Cortex of kidney (tissue), 1 donor: ENCODE measurements at places on chromosomes 1 and 21.

- DNase-seq = no peak
These were observed 456.5 kb downstream of the KIF26B start for GRCh38 chr1:245611251-245611650.

DNA sequence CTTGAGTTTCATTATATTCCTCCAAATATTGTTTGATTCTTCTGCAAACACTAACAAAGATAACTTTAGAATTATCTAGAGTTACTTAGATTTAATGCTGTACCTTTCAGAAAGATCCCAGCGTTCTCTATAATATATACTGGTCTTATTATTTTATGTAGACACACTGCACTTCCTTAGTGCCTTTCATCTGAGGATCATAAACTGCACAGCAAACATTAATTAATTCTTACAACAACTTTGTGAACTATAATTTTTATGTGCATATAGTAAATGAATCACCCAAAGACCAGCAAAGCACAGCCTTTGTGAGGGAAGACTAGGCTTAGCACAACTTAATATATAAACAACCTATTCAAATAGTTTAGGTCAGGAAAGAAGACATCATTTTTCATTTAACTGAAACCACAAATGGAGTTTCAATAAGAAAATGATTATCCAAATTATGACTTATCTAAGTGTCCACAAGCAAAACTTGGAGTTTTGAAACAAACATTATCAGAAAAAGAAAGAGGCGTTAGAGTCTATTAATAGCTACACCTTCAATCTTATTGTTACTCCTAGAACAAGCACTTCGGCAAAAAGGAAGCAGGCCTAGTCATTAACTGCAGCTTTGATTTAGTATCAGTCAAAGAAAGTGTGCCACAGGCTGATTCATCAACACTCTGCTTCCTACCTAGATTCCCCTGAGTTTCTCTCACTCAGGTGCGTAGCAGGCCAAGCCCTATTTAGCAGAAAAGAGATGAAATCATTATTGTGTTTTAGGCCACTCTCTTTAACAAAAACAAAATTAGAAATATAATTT is 22.5 kb upstream of the RC3H1 start:
- no peak for DNase-seq

DNA sequence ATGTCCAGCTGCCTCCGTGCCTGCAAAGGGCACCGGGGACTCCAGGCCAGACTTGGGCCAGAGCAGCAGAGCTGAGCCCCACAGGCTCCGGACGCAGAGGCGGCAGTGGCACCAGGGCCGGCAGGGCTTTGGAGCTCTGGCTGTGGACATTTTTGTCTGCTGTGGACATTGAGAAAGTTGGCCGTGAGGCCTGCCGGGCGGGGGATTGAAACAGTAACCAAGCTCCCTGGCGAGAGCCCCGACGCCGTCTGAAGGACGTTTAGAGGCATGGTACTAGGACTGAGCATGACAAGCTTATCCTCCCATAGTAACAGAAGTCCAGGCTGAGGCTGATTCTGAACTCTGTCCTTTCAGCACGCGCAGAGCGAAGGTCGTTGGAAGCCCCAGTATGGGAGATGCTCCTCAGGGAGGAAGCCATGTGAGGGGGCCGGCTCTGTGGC is 323.8 kb downstream of the AMY1C start:
- no peak for DNase-seq

DNA sequence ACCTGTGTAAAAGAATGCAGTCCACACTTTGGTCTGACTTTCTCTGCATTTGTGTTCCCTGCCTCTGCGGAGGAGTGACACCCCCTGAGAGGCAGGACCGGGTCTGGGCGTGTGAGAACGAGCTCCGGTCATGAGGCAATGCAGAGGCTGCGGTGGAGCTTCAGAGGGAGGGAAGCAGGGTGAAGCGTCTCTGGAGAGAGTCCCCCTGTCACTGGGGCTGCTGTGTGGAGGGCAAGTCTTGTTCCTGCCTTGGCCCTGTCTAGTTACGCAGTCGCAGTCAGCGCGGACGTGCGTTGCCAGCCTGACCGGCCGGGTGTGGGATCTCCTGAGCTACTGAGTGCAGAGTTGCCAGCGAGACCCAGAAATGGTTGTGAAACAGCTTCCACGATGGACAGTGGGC is 48.5 kb downstream of the BACE2 start:
- DNase-seq = no peak

DNA sequence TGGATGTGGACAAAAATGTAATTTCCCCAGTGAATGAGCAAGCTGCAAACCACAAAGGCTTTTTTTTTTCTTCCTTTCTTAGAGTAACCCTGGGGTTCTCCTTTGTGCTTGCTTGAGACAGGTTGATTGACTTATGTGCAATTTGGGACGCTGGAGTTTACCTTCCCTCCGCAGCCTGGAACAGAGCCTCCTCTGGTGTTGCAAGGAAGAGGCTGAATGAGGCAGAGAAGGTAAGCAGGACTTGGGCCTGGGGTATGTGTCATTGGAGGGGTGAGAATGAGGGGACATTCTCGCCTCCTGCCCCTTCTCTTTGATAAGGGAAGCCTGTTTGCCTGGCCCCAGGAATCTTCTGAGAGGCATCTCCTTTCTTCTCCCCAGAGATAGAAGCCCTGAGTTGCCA is 49.8 kb downstream of the NFASC start:
- no peak for DNase-seq

GRCh38 chr1:18924221-18924691 is 21.9 kb upstream of the ALDH4A1 start:
- DNase-seq = no peak

GRCh38 chr21:26470351-26471098 is 102.6 kb downstream of the CYYR1 start:
- DNase-seq = no peak

- no peak for DNase-seq
These were observed 3.8 kb downstream of the NCSTN start for GRCh38 chr1:160346958-160347357.

DNA sequence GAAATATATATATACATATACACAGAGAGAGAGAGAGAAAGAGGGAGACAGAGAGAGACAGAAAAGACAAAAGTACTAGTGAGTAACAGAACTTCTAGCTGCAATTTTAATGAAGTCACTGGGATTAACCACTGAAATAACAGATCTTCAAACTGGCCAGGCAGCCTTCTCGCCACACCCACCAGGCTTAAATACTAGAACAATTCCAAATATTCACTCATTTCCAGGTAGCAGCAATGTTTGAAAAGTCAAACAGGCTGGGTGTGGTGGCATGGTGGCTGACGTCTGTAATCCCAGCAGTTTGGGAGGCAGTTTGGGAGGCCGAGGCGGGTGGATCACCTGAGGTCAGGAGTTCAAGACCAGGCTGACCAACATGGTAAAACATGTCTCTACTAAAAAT is 5.2 kb downstream of the PRDX1 start:
- no peak for DNase-seq

DNA sequence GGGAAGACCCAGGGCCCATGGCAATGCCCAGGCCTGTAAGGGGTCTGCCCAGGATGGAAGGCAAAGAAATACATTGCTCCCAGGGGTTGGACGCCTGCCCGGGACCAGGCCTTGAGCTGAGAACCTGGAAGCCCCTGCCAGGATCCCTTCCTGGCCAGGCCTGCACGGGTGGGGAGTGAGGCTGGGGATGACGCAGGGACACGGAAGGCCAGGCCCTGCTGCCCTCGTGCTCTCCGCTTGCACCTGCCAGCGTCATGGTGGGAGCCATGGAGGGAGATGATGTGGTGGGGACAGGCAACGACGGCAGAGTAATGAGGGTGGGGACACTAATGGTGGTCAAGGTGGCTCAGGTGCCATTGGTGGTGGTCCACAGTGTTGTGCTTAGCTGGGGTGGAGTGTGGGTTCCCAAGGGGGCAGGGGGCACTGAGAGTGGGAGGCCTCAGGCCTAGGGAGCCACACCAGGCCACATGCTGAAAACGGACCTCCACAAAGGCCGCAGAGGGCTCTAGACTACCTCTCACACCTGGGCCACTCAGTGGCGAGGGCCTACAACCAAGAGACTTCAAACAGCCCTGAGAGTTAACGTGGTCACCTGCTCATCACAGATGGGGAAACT is 4.3 kb downstream of the HES3 start:
- no peak for DNase-seq

- no peak for DNase-seq
These were observed 29.4 kb upstream of the POU3F1 start for GRCh38 chr1:38076038-38076437.

GRCh38 chr1:24639881-24640280 is 3.2 kb upstream of the SRRM1 start:
- no peak for DNase-seq

DNA sequence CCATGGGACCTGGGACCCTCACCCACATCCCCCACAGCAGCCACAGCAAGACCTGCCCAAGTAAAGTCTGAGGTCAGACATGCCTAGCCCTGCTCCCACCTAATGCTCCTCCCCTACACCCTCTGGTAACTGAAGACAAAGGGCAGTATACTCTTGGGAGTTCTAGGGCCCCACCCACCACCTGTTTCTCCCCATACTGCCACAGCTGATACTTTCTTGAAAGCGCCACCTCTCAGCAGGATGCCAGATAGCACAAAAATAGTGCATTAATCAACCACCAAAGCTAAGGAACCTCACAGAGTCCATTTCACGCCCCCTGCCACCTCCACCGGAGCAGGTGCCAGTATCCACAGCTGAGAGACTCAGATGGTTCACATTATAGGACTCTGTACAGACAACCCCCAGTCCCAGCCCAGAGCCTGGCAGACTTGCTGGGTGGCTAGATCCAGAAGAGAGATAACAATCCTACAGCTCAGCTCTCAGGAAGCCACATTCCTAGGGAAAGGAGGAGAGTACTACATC is 238.1 kb downstream of the LRRC40 start:
- no peak for DNase-seq

DNA sequence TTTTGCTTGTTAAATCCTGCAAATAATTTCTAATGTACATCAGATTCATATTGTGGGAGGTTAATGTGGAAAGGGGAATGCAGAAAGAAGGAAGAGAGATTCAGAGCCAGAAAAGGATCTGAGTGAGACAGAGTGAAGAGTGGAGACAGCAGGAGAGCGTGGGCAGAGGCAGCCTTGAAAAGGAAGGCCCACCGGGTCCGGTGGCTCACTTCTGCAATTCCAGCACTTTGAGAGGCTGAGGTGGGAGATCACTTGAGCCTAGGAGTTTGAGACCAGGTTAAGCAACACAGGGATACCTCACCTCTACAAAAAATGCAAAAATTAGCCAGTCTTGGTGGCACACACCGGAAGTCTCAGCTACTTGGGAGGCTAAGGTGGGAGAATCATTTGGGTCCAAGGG is 222.0 kb upstream of the RAB4A start:
- DNase-seq = no peak

- DNase-seq = no peak
These were observed at the start of gene PERM1 for GRCh38 chr1:981955-982558. Gene PERM1, minus strand, starts transcription at chr1:982093. Its CDS starts 1,064 bp downstream, at chr1:981029.

DNA sequence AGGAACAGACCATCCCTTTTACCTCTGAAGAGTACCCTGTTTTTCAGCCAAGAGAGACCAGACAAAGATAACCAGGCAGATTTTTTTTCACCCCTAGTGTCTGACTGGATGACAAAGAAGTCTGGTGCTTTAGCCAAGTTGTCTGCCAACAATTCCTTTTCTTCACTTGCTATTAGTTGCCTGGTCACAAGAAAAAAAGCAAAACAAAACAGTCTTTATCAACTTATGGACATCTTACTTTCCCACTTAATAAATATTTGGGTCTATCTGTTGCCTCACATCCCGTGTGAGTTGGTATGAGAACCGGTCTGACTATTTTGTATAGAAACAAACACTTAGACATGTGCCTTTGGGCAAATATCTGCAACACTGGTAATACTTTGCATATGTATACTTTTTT is 662.9 kb downstream of the PLPP3 start:
- DNase-seq = no peak

DNA sequence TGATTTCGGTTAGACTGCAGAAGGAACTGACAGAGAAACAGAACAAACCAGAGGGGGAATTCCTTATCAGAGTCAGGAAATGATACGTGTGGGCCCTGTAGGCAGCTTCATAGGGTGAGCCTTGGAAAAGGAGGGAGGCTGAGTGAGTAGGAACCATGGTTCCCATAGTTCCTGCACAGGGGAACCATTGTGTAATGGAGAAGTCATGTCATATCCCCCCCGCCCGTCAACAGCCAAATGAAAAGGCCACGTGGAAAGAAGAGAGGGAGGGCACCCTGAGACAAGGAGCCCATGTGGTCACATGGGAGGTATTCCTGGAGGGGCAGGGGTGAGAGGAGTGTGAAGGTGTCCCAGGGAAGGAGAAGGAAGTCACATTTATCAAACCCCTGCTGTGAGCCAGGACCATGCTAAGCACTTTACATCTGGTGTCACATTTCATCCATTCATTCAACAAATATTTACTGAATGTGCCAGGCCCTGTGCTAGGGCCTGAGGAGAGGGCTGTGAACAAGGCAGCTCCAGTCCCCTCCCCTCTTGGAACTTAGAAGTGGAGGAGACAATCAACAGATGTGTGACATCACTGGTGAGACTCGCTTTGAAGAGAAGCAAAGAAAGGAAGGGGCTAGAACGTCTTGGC is 15.7 kb upstream of the FGR start:
- no peak for DNase-seq

DNA sequence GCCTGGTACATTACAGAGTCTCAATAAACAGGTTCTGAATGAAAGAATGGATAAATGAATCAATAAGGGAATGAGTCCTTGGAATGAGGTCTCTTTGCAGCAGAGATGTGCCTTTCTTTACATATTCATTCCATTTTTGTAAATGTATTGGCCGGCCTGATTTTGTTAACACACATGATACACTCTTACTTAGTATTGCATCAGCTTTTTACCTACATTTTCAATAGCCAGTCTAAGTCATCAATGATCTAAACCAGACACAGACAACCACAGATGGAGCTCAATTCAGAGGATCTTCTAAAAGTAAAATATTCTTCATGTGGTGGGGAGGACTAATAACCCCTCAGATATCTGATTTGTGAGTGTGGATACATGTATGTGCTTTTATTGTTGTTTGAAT is 653.1 kb downstream of the LMO4 start:
- DNase-seq = no peak

- no peak for DNase-seq
These were observed 764.4 kb downstream of the ADGRL2 start for GRCh38 chr1:82565146-82565545.

DNA sequence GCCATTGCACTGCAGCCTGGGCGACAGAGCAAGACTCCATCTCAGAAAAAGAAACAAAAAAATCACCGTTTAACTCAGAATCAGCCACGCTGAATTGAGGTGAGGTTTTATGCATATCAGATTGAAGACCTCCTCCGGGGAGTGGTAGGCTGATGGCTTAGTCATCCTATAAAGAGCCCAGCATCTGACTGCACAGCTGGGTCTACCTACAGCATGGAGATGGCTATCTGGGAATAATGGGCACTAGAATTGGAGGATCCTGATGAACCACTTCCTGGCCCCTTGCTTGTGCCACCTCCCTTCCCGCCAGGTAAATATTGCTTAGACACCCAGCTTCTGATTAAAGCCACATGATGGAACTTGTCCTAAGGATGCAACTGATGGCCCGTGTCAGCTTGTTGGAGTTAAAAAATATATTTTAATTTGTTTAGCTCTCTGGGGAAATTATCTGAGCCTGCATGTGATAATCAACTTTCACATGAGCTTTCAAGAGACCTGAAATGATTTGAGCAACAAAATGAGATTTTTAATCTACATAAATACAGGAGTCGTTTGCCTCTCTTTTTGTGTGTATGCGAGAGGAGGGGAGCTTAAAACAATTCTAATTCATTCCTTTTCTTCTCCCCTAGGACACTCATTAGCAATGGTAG is 157.2 kb downstream of the KIF26B start:
- no peak for DNase-seq

GRCh38 chr1:189669846-189670245 is 807.8 kb downstream of the BRINP3 start:
- DNase-seq = no peak

- no peak for DNase-seq
These were observed 32.4 kb downstream of the GNB1 start for GRCh38 chr1:1858382-1859086.
